ENCODE measurements at places on chromosomes 2 and 18. TPM values are rescaled to one million over a fixed set of nuclear protein-coding genes. Genes with fewer than 3 reads are reported as not detected.

GRCh38 chr2:200944467-200945394, 18.7 kb downstream of the ORC2 start:
- H3K27me3 ChIP-seq = no peaks in the 10 kb centered on the region
- peaks cover 7% of the 10 kb centered on the region for H3K4me1 ChIP-seq
- no peak overlapping the region for H3K4me3 ChIP-seq
- H3K36me3 ChIP-seq = peaks cover 12% of the 10 kb centered on the region
- peak; percentile 94 for DNase-seq

- no peak overlapping the region for H3K4me3 ChIP-seq
- peaks cover 4% of the 10 kb centered on the region for H3K4me1 ChIP-seq
- no peaks in the 10 kb centered on the region for H3K36me3 ChIP-seq
- no peak for DNase-seq
Measured at GRCh38 chr2:30686000-30686399, 121.2 kb downstream of the CAPN13 start.

DNA sequence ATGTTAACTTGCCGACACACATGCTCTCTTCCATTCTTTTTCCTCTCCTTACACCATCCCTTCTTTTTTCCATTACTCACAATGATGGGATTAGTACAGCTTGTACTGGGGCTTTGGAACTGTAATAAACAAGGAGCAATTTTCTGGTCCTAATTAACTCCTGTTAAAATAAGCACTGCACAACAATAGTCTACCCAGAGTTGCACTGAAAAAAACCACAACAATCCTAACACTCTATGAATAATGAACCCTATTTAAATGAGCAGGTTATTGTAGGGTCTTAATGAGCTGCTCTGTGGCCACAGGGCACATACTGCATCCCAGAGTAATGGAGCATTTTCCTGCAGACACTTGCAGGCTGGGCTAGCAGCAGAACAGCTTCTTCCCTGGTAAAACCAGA, 380.3 kb downstream of the NRXN1 start:
- no peaks in the 10 kb centered on the region for H3K36me3 ChIP-seq
- no peak for DNase-seq
- H3K27ac ChIP-seq = no peak overlapping the region
- no peaks in the 10 kb centered on the region for H3K27me3 ChIP-seq
- no peaks in the 10 kb centered on the region for H3K4me1 ChIP-seq

- no peak overlapping the region for H3K27ac ChIP-seq
- peaks cover 3% of the 10 kb centered on the region for H3K4me1 ChIP-seq
- H3K36me3 ChIP-seq = no peaks in the 10 kb centered on the region
Measured at GRCh38 chr18:59044855-59045254, 94.8 kb upstream of the SEC11C start.

- no peaks in the 10 kb centered on the region for H3K27me3 ChIP-seq
- no peak for DNase-seq
- H3K4me3 ChIP-seq = no peak overlapping the region
- peaks cover 14% of the 10 kb centered on the region for H3K4me1 ChIP-seq
- no peaks in the 10 kb centered on the region for H3K36me3 ChIP-seq
- H3K27ac ChIP-seq = no peak overlapping the region
Measured at GRCh38 chr18:61637905-61638595, 254.8 kb downstream of the RNF152 start.

DNA sequence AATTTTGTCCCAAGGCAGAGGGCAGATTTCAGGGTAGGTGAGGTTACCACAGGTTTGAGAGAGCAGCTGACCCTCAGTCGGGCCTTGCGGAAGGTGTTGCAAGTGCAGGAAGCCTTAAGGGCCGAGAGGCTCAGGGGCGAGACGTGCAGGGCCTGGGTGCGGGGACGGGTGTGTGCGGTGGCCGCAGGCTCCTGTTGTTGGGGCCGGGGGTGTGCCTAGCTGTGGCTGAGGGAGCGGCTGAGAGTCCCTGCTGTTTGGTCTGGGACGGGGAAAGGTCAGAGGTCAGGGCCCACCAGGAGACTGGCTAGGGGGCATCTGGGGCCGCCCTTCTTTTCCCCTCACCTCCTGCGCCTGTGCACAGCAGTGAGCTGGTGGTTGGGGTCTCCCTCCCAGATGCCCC, 52.5 kb downstream of the NTSR2 start:
- no peak overlapping the region for H3K4me3 ChIP-seq
- no peaks in the 10 kb centered on the region for H3K4me1 ChIP-seq
- no peak for DNase-seq
- H3K27ac ChIP-seq = no peak overlapping the region
- H3K36me3 ChIP-seq = no peaks in the 10 kb centered on the region

GRCh38 chr2:179812501-179812900, 48.9 kb downstream of the ZNF385B start:
- no peak for DNase-seq
- H3K27ac ChIP-seq = no peak overlapping the region
- no peaks in the 10 kb centered on the region for H3K4me1 ChIP-seq
- no peak overlapping the region for H3K4me3 ChIP-seq

DNA sequence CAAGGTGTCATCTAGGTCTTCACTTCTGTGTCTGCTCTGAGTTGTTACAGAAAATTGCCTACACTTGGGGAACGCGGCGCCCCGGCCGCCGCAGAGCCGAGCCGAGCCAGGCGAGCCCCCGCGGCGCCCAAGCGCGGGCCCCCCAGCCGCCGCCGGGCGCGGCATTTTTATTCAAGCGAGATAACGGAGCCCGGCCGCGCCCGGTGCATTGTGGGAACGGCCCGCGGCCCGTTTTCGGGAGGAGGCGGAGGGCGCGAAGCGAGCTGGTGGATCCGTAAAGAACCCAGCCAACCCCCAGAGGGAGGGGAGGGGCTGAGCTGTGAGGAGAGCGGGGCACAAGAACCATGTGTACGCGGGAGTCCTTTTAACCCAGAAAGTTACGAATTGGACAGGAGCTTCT, 191.8 kb downstream of the FTCDNL1 start:
- peak; percentile 3 for DNase-seq
- no peaks in the 10 kb centered on the region for H3K27me3 ChIP-seq
- no peaks in the 10 kb centered on the region for H3K36me3 ChIP-seq

DNA sequence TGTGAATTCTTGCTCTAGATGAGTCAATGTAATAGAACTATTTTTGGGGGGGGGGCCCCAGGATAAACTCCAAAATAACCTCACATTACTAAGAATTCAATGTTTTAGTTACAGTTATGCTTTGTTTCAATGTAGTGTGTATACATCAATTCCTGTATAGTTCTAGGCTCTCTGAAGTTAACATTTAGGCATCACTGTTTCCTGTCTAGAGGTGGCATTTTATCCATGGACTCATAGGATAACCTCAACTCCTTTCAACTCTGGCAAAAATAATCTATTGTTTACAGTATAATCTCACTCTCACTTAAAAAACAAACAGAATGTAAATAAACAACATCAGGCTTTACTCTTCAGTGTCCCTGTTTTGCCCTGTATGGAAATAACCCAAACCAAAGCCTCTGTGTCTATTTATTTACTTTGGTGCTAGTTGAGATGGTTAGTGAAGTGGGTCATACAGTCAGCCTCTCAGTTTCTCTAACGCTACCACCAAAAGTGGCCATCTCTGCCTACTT, 79.3 kb upstream of the MMADHC start:
- H3K27me3 ChIP-seq = no peaks in the 10 kb centered on the region
- no peak overlapping the region for H3K4me3 ChIP-seq
- H3K4me1 ChIP-seq = peaks cover 2% of the 10 kb centered on the region
- H3K27ac ChIP-seq = no peak overlapping the region

DNA sequence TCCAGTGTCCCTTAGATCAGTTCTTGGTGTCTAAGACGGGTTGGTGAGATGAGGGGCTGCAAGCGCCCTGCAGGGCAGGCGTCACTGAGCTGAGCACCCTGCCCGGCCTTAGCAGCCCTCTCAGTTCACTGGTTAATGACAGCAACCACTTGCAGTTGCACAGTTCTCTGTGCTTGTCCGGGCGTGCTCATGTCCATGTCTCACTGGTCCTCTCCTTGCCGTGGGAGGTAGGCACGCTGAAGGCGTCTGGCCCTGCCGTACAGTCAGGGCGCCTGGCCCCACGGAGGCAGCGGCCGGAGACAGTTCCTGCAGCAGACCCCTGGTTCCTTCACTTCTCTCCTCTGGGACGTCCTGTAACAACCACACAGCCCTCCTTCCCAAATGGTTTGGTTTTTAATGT, 75.3 kb downstream of the ARHGEF4 start:
- H3K4me3 ChIP-seq = no peak overlapping the region
- H3K27me3 ChIP-seq = peaks cover 9% of the 10 kb centered on the region
- no peaks in the 10 kb centered on the region for H3K36me3 ChIP-seq
- no peak overlapping the region for H3K27ac ChIP-seq

DNA sequence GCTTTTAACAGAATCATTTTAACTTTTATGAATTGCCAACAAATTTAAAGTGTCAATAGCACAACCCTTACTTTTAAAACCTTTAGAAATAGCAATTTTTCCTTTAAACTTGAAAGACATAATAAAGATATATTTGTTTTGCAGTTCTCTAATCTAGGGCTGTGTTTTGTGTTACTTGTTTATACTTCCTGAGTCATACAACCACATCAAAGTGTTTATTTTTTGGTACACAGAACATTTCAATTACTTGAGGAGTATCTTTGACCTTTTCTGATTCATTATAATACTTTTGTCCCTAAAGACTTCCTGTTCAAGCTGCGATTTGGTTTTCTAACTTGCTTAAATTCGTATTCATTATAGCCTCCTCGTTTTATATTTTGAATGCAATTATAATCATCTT, 21.8 kb downstream of the TYW5 start:
- no peaks in the 10 kb centered on the region for H3K4me1 ChIP-seq
- H3K36me3 ChIP-seq = peaks cover 12% of the 10 kb centered on the region
- no peak for DNase-seq
- H3K4me3 ChIP-seq = no peak overlapping the region
- H3K27ac ChIP-seq = no peak overlapping the region
- no peaks in the 10 kb centered on the region for H3K27me3 ChIP-seq

DNA sequence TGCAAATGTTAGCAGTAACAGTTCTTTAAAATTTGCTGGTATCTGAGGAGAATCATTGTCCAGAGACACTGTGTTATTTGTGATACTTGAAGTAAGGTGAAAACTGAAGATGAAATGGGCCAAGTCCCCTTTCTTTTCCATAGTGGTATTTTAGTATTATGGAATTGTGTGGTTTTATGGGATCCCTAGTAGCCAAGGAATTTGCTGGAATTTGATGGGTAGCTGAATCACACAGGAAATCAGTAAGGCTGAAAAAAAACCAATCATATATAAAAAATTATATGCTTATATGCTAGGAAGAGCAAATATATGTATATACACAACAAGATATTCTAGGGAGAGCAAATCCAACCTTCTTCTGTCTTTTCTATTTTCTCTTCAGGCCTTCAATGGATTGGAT, 54.2 kb upstream of the TACR1 start:
- H3K27me3 ChIP-seq = no peaks in the 10 kb centered on the region
- no peaks in the 10 kb centered on the region for H3K4me1 ChIP-seq
- DNase-seq = no peak

VWC2L gene
- polyA plus RNA-seq = not detected

SULT6B1 gene
- polyA plus RNA-seq = not detected

EML6 gene
- 0.19 TPM for polyA plus RNA-seq

TMEM163 gene
- polyA plus RNA-seq = not detected

BMP10 gene
- polyA plus RNA-seq = not detected

KLHL30 gene
- 0.03 TPM for polyA plus RNA-seq

TOGARAM2 gene
- 0.38 TPM for polyA plus RNA-seq

TXNDC2 gene
- 0.16 TPM for polyA plus RNA-seq

Data from IMR-90 (cell line).